ENCODE measurements at places on chromosomes 4 and X.

- no peak overlapping the region for H3K27ac ChIP-seq
- no peak for DNase-seq
- H3K4me1 ChIP-seq: peaks cover 4% of the 10 kb centered on the region
- no peak overlapping the region for H3K4me3 ChIP-seq
- H3K36me3 ChIP-seq: peaks cover 17% of the 10 kb centered on the region
- H3K27me3 ChIP-seq: peaks cover 11% of the 10 kb centered on the region
Measured at GRCh38 chr4:1087371-1087770, 26.0 kb downstream of the RNF212 start.

- no peak for DNase-seq
- H3K36me3 ChIP-seq: peaks cover 17% of the 10 kb centered on the region
- peaks cover 11% of the 10 kb centered on the region for H3K27me3 ChIP-seq
Measured at GRCh38 chr4:3851881-3852280, 85.7 kb downstream of the ADRA2C start.

DNA sequence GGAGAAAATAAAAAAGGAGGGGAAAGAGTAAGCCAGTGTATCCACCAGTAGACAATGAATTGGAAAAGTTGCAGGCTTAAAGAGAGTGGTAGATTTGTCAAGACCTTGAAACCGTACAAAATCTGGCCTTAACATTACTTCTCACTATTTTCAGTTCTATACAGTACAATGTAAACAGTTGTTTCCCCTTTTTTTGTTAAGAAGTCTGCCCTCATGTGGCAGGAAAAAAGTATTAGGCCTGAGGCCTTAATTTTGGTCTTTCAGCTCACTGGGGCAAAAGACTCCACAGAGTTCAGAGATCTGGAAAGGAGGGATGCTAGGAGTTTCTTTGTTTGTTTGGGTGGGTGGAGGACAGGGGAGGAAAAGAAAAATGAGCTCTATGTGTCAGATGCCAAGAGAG lies 92.8 kb upstream of the CCDC160 start:
- peak overlapping the region; percentile 52 for H3K27ac ChIP-seq
- H3K27me3 ChIP-seq: no peaks in the 10 kb centered on the region
- H3K36me3 ChIP-seq: no peaks in the 10 kb centered on the region
- peaks cover 1% of the 10 kb centered on the region for H3K4me1 ChIP-seq

GRCh38 chr4:1975880-1976279 lies 32.9 kb downstream of the NELFA start:
- H3K4me3 ChIP-seq: no peak overlapping the region
- peaks cover 1% of the 10 kb centered on the region for H3K4me1 ChIP-seq
- peaks cover 6% of the 10 kb centered on the region for H3K27me3 ChIP-seq
- no peak for DNase-seq

GRCh38 chrX:6852869-6853268 lies 294.6 kb upstream of the STS start:
- no peaks in the 10 kb centered on the region for H3K4me1 ChIP-seq
- H3K36me3 ChIP-seq: no peaks in the 10 kb centered on the region
- H3K4me3 ChIP-seq: no peak overlapping the region
- H3K27me3 ChIP-seq: no peaks in the 10 kb centered on the region
- no peak for DNase-seq

DNA sequence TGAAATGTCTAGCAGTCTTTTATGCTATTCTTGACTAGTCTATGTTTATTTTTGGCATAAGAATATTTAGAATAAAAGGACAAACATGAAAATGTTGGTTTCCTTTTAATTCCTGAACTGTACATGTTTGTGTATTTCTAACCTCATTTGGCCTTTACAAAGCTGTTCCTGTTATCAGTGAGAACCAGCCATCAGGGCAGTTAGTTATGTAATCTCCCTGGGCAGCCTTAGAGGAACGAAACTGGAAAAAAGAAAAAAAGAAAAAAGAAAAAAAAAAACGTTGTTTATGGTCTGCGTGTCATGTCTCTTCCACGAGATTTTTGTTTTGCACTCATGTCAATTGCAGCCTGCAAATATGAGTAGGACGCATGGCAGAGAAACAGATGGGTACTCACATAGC lies 193.7 kb downstream of the MAGEB5 start:
- no peaks in the 10 kb centered on the region for H3K4me1 ChIP-seq
- no peak overlapping the region for H3K27ac ChIP-seq
- no peak for DNase-seq
- no peaks in the 10 kb centered on the region for H3K27me3 ChIP-seq
- H3K36me3 ChIP-seq: no peaks in the 10 kb centered on the region

GRCh38 chrX:10009741-10010140 lies 42.6 kb downstream of the CLDN34 start:
- no peaks in the 10 kb centered on the region for H3K36me3 ChIP-seq
- H3K27me3 ChIP-seq: peaks cover 8% of the 10 kb centered on the region
- DNase-seq: no peak
- H3K27ac ChIP-seq: no peak overlapping the region
- no peak overlapping the region for H3K4me3 ChIP-seq
- H3K4me1 ChIP-seq: peaks cover 25% of the 10 kb centered on the region

- no peaks in the 10 kb centered on the region for H3K4me1 ChIP-seq
- H3K27me3 ChIP-seq: peaks cover 2% of the 10 kb centered on the region
- no peak overlapping the region for H3K27ac ChIP-seq
- H3K36me3 ChIP-seq: no peaks in the 10 kb centered on the region
- H3K4me3 ChIP-seq: no peak overlapping the region
Measured at GRCh38 chr4:18568600-18568999, 547.0 kb upstream of the LCORL start.

- no peaks in the 10 kb centered on the region for H3K27me3 ChIP-seq
- H3K4me1 ChIP-seq: no peaks in the 10 kb centered on the region
- H3K27ac ChIP-seq: no peak overlapping the region
- peaks cover 2% of the 10 kb centered on the region for H3K36me3 ChIP-seq
Measured at GRCh38 chrX:16215660-16216059, 48.4 kb downstream of the MAGEB17 start.

DNA sequence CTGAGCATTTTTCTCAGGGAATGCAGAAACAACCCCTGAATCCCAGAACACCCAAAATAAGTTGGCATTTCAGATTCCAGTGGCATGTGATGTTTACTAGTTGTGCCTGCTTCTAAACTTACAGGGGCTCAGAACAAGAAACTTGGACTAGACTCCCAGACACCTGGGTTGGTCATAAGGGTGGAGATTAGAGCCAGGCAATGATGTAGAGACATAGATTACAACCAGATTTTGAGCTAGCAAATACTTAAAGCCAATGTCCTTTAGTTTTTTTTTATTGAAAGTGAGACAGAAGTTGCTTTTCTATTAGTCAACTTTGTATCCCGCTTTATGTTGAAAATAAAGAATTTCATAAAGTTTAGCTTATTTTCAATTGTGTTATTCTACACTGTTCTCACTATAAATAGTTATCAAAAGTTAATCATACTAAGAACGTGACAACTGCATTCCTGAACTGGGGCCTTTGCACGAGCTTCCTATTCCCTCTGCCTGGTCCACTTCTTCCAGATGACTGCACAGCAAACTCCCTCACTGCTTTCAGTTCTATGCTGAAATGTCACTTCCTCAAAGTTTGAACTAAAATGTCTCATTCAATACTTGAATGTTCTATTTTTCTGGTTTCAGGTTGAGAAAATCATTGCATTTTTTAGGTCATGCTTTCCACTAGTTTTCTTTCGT lies 224.7 kb upstream of the PPP1R2C start:
- peaks cover 6% of the 10 kb centered on the region for H3K4me1 ChIP-seq
- H3K36me3 ChIP-seq: no peaks in the 10 kb centered on the region
- no peaks in the 10 kb centered on the region for H3K27me3 ChIP-seq
- no peak for DNase-seq

DNA sequence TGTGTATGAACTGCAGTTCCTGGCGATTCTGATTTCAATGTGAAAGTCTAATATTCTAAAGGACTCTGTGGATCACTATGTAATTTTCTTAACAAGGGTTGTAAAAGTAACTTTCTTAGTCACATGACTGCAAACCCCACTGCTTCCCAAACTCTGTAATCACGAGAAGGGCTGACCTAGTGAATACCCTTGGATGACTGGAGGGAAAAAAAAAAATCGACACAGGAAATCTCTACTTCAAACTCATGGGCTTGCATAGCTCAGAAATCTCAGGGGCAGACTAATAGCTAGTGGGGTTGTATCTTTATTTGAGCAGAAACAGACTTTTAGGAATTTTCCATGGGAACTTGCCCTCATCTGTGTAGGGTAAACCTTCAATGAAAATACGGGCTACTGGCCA lies 4.8 kb upstream of the MXRA5 start:
- H3K27ac ChIP-seq: no peak overlapping the region
- no peaks in the 10 kb centered on the region for H3K4me1 ChIP-seq
- no peak for DNase-seq
- H3K27me3 ChIP-seq: peaks cover 1% of the 10 kb centered on the region
- no peak overlapping the region for H3K4me3 ChIP-seq
- peaks cover 7% of the 10 kb centered on the region for H3K36me3 ChIP-seq

DNA sequence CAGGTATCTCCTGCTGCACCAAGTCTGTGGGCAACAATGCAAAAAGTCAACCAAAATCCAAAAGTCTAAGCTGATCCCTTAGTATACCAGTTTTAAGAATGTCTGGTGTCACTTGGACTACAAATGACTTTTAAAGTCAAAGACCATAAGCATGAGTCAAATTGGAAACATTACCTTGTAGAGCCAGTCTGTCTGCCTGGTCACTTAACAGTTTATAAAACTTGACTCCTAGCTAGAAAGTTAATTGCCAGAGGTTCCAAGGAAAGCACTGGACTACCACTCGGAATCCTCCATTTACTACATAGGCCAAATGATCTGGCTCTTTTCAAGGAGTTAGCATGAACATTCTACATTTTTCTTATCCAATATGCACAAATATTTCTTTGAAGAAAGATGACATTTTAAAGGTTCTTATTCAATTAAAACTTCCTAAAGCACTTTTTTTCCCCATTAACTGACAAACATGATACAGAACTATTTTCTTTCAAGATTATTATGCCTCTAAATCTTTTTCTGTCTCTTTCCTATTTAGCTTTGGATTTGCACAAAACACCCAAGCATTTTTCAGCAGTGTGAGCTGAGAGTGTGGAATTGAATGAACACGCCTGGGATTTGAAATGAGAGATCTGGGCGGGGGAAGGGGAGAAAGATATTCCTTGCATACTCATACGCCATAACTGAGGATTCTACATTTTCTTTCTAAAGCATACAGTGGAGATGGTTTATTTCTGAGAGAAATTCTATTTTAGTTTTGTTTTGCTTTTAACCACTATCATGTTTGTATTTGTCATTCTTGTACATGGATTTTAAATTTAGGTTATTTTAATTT lies 188.4 kb downstream of the SHROOM3 start:
- no peak overlapping the region for H3K4me3 ChIP-seq
- H3K27ac ChIP-seq: no peak overlapping the region
- H3K36me3 ChIP-seq: no peaks in the 10 kb centered on the region
- H3K4me1 ChIP-seq: peaks cover 5% of the 10 kb centered on the region
- DNase-seq: no peak

DNA sequence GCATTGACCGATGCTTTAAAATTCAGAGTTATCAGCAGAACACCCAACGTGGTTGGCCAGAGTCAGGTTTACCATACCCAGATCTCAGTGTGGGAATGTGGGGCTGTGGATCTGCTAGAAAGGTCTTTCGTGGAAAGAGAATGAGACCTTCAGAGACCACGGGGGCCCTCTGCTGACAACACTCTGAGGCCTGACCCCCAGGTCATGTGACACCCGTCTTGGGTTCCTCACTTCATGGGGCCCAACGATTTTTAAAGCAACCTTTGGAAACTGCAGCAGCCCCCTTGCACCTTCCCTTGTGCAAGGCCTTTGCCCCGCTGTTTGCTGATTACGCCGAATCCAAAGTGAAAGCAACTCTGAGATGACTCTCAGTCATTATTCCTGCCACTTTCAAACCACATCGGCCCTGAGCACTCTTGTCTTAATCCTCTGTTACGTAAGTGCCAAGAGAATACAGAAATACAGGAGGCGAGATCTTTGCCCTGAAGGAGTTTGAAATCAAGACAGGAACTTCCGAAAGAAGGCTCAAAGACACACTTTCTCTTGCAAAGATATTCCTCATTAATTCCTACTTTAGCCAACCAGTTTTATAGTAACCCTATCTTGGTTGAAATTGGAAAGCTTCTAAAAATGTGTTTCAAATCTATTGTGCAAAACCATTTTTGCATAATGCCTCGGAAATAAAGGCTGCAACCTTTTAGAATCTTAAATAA lies 88.3 kb downstream of the EVC2 start:
- no peak overlapping the region for H3K4me3 ChIP-seq
- H3K27ac ChIP-seq: no peak overlapping the region
- no peaks in the 10 kb centered on the region for H3K27me3 ChIP-seq
- no peaks in the 10 kb centered on the region for H3K4me1 ChIP-seq
- DNase-seq: no peak

Data from glutamatergic neuron (in vitro differentiated cells).